ENCODE measurements at places on chromosomes 6 and 20.

DNA sequence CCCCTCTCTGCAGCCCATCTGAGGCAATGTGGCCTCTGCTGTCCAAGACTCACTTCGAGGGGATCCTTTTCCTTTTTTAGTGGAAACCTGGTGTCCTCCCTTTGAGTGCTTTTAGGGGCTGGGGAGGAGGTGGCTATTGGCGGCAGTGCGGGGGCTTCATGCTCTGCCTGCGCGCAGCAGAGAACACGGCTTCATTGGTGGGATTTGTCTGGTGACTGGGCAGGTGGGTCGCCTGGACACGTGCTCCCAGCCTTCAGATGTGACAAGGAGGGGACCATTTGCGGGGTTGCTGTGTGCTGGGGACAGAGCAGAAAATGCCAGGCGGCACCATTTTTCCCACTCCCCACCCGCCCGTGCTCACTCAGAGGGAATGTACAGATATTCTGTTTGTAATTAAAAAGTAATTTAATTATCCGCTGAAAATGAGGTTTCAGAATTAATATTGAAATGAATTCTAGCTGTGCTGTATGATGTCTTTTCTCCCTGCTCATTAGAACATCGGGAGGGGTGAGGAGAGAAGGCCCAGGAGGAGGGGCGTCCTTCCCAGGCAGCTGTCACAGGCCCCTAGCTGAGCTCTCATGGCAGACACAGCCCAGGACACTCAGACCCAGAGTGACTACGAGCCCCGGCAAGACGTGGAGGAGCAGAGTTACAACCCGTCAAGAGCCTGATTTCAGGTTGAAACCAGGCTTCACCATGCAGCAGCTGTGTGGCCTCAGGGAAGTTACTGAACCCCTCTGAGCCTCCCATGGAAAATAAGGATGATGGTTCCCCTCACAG lies 417.2 kb upstream of the SULF2 start:
- no peak for DNase-seq

- no peak for DNase-seq
Measured at GRCh38 chr6:3811191-3811590, 38.0 kb upstream of the FAM50B start.

DNA sequence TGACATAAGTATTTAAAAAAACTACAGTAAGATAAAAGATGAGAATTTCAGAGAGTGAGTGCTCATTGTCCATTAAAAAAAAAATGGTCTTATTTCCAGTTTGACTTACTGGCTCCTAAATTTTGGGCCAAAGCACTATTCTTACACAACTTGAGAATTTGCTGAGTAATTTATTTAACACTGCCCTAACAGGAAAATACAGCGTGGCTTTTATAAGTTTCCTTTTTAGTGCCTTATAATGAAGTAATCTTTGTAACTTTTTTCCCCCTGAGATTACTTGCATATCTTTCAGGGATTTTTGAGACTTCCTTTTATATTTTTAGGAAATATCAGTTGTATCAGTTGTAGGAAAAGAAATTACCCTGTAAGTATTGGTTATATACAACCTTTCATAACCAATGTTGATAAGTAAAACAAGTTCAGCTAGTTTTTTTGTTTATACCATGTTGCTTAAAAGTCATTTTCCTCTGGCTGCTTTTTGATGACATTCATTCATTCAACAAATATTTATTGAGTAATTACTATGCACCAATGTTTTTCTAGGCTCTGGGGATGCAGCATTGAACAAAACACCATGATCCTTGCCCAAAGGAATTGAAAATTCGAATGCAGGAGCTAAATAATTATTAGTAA lies 106.4 kb upstream of the SGK1 start:
- no peak for DNase-seq

DNA sequence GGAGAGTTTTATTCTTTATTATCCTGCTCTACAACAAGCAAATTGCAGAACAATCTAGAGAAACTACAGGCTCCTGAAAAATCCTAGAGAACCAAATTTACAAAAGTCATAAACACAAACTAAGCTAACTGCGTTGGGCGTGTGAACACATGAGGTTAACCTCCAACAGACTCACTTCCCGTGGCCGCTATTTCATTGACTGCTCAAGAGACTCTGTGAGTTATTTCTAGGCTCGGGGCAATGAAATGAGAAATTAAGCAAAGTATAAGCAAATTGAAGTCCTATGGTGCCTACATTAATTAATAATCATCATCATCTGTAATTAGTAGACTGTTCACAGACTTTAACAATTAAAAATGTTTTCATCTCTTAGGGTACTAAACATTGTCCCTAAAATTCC lies 100.0 kb downstream of the MBOAT1 start:
- DNase-seq, result no peak

GRCh38 chr20:33677991-33678702 lies 3.9 kb upstream of the NECAB3 start:
- no peak for DNase-seq

DNA sequence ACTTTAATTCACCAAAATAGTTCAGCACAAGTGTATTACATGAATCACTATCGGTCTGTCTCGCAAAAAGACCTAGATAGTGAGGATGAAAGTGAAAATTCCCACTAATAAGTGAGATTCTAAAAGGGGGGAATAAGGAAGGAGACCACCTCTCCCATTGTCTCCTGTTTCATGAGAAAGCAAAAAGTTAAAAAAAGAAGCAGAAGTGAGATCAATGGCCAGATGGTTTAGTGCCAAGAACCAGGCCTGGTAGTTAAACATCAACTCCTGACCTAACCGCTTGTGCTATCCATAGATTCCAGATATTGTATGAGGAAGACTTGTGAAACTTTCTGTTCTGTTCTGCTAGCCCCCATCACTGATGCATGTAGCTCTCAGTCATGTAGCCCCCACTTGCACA lies 293.0 kb downstream of the RNGTT start:
- DNase-seq, result no peak

- DNase-seq, result no peak
Measured at GRCh38 chr6:88164061-88164460, 2.1 kb downstream of the CNR1 start.

All from mesenteric fat pad (tissue), 1 donor.